ENCODE measurements at places on chromosomes 1 and 21.
A peak's percentile ranks its signal among the peaks of the same experiment; 100 is the strongest.

DNA sequence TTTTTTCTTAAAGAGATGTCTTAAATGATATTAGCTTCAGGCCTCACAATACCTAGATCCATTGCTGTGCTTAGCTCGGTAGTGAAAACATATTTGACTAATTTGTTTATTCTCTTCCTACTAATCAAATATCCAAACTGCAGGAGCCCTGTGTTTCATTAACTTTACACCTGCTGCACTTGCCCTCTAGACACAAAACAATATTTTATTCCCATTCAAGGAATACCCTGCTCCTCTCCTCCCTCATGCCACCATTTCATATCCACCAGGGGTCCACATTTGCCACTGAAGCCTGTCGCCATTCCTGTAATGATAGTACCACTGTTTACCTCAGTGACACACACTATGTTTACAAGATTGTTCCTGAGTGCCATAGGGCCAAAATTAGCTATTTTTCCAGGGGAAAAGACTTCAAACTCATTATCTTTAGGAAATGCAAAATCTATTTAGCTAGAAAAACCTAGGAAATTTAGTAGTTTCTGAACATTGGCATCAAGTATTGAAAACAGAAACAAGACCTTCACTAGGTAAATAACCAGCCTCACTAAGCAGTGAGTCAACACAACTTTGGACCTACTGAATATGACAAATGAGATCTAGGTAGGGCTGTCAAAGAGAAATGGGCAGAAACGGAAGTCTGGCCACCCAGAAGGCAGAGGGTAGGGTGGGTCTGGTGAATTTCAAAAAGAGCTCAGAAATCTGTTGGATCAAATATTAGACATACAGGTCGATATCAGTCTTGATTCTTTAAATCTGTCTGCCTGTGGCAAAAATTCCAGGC, 134.6 kb upstream of the KCNK1 start:
- no peak for DNase-seq

GRCh38 chr1:183642166-183642565, 6.6 kb upstream of the ARPC5 start:
- no peak for DNase-seq

GRCh38 chr1:79431340-79431739, 424.8 kb upstream of the ADGRL4 start:
- no peak for DNase-seq

DNA sequence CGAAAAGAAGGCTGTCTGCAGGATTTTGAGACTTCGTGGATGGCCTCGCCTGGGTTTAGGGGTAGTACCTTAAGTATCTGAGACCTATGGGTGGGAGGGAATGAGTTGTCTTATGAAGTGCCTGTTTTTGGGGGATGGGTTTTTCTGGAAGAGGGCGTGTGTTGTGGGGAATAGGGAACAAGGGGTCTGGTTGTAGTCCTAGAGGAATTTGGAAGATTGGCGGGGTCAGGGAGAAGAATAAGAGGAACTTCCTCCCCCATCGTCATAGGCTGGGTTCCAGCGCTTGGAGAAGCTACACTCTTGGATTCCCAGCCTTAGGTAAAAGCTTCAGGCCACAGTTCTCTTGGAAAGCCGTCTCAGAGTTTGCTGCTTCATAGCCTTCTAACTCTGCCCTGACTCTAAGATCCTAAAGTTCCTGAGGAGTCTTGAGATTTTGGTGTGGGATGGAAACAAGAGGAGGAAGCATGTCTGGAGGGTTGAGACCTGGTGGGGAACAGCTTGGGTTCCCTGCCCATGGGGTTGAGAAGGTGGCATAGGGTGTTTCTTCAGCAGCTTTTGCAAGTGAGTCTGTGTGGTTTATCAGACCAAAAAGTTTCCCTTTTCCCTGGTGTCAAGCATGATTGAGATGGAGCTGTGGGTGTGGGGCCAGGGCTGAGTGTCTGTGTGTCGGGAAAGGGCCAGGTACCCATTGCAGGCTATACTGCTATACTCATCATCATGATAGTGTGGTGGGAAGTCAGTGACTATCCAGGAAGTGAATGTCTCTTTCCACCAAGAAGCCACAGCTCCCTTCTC, 1.8 kb downstream of the VANGL2 start:
- DNase-seq = no peak

DNA sequence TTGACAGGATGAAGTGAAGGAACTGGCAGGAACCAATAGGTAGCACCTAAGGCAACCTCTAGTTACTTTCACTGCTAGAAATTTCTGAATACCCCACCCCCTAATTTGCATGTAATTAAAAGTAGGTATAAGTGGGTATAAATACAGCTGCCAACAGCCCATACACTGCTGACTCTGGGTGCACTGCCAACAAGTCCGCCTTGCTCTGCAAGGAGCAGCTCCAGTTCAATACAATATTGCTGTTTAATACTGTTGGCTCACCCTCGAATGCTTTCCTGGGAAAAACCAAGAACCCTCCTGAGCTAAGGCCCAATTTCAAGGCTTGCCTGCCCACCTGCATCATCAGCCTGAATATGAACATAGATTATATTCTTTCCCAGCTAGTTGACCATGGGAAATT, 981.9 kb downstream of the ADGRL2 start:
- DNase-seq = no peak

GRCh38 chr1:107883562-107883961, 81.4 kb downstream of the VAV3 start:
- DNase-seq = no peak

DNA sequence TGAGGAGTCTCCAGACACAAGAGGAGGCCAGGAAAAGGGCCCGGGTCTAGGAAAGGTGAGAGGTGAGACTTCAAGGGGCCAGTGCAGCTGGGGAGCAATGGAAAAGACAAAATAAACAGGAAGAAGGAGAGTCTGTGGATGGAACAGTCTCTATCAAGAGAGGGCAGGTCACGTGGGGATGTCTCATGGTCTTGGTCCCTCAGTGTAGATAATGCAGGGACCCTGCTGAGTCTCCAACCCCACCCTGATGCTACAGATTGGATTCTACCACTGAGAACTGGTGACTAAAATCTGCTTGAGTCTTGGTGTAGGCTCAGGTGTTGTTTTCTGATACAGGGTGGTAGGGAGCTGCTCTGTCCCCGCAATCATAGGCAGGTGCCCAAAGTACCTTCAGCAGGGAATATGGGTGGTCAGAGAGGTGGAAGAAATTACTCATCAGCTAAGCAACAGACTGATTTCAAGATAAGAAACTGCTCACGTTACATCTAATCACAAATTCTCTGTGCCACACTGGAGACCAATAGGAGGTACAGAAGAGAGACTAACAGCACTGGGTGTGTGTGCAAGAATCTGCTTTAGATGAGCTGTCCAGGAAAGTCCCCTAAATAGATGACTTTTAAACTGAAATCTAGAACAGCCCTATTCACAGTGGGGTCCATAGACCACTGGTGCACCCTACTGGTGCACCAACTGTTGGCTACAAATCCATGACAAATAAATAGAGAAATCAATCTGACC, 101.5 kb upstream of the TLR5 start:
- no peak for DNase-seq

DNA sequence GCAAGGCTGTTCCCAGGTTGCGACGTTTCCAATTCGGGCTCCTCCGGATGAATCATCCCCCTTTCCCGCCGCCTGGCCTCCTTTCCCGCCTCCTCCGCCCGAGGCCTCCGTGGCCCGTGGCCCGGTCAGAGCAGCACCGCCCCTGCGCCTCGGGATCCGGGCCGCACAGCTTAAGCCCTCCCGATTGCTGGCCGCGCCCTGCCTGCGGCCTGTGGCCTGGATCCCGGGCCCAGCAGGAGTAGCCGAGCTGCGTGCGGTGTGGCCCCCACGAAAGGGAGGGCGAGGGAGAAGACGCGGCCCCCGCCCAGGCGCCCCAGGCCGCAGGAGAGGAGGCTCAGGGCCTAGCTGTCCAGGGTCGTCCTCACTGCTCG, 1.0 kb downstream of the TMEM200B start:
- DNase-seq = peak; percentile 82

DNA sequence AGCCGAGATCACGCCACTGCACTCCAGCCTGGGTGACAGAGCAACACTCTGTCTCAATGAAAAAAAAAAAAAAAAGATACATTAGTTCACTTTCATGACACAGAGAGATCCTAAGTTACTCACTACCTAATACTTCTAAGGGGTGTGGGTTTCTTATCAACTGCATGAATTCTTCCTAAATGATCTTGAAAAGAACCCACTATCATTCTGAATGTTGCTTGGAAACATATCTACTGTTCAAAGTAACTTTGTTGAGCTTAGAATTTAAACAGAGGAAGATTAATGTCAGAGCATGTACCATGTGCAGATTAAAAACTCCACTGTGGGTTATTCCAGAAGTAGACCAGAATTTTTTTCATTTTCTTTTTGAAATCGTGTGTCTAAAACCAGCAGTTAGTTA, 241.5 kb downstream of the LTN1 start:
- no peak for DNase-seq

All from right hindlimb (tissue), 1 donor.